ENCODE measurements at places on chromosomes 1 and 21.

DNA sequence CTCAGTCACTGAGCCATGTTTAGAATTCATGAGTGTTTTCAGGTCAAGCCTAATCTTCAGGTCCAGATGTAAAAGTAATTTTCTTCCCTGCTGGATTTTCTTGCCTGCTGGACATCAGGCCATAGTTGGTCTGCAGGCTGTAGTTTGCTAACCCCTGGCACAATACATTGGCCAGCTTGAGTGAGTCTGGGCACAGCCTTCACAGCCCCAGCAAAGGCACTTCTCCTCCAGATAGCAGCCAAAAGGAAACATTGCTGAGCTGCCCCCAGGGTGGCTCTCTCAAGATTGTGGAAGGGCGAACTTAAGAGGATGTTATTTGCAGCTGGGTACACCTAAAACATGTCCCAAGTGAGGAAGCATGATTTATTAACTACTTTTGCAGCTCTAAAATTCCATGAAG, 126.8 kb downstream of the PIK3R3 start:
- no peak for DNase-seq

DNA sequence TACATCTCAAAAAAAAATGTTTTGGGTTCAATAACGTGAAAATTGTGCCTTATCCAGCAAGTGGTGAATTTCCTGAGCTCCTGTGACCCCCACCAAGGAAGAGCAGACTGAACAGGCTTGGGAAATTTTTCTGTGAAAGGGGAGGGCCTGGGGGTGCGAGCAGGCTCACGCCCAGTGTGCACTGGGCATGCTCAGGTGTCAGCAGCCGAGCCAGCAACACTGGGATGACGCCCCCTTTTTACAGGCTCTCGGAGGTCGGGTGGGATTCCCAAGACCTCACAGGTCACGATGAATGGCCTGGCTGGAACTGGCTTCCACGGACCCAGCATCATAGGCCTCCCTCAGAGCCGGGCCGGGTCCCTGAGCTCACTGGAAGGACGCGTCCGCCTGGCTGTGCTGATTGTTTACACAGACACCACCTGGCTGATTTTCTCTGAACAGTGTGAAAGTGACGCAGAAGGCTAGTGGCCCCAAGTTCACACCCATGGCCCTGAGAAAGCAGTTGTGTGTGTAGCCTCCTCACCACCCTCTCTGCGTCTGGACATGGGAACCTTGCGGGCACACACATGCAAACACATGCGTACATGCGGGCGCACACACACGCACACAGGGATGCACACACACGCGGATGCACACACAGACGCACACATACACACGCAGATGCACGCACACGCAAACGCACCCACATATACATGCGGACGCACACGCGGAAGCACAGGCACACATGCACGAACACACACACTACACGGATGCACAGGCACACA, 9.2 kb downstream of the CSTB start:
- DNase-seq = no peak

- no peak for DNase-seq
Observed at GRCh38 chr1:27430903-27431600, 38.6 kb downstream of the GPR3 start.

DNA sequence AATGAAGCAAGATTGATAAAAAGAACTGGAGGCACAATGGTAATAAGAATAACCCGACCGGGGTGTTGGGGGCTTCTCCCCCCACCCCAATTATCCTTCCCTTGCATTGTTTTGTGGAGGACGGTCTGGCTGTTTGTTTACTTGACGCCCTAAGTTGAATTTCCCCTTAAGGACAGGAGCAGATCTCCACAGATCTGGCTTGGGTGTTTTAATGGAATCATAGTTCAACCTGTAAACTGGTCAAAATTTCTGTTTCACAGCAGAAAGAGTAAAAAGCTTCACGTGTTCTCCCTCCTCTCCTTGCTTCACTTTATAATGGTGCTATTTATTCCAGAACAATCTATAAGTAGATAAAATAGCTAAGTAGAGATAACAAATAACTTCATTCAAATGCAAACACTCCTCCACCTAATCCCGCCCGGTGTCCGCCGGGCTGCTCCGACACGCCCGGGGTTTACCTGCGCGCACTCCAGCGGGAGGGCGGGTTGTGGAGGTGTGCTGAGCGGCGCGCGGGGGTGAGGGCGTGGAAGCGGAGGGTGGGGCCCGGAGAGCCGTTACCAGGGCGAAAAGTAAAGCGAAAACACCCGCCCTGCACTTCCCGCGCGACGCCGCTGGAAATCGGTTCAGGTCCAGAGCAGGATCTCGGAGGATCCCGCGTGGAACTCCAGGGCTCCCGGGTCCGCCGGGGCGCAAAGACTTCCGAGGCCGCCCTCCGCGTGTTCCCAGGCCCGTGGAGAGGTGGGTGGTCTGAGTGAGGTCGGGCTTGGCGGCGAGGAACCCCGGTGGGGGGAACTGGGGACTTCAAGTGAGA, 2.0 kb upstream of the ATF3 start:
- DNase-seq = no peak

- DNase-seq = no peak
Observed at GRCh38 chr1:9537863-9538668, 1.2 kb upstream of the SLC25A33 start.

DNA sequence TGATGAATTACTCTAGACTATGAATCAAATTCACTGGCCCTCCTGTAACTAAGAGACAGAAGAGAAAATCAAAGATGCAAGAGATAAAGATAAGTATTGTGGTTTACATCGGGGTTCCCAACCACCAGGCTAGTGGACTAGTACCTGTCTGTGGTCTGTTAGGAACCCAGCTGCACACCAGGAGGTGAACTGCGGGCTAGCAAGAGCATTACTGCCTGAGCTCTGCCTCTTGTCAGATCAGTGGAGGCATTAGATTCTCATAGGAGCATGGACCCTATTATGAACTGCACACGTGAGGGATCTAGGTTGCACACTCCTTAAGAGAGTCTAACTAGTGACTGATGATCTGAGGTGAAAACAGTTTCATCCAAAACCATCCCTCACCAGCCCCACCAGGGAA, 58.9 kb upstream of the DUSP10 start:
- DNase-seq = no peak

Measured in activated CD8-positive, alpha-beta memory T cell treated with anti-CD3 and anti-CD28 coated beads for 48 hours (primary cell).